DMS 273 treated with DMSO at 0.1 percent for 48 hours (cell line): ENCODE measurements at places on chromosomes 16 and 17.

- no peak for DNase-seq
Measured at GRCh38 chr16:86383488-86384262, 126.7 kb upstream of the FOXF1 start.

DNA sequence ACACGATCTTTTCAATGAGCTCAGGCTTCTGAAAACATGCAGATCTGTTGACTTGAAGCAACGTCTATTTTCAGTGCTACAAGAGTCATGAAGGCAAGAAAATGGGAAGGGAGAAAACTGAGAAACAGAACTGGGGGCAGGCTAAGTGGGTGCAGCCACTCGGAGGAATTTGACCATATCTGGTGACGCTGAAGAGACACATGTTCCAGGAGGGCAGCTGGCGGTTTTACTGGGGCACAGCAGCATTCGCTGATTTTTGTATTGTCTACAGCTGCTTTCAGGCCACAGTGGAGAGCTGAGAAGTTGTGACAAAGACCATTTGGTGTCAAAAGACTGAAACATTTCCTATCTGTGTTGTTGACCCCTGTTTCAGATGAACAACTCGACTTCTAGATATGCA, 103.0 kb upstream of the ELAC2 start:
- no peak for DNase-seq

DNA sequence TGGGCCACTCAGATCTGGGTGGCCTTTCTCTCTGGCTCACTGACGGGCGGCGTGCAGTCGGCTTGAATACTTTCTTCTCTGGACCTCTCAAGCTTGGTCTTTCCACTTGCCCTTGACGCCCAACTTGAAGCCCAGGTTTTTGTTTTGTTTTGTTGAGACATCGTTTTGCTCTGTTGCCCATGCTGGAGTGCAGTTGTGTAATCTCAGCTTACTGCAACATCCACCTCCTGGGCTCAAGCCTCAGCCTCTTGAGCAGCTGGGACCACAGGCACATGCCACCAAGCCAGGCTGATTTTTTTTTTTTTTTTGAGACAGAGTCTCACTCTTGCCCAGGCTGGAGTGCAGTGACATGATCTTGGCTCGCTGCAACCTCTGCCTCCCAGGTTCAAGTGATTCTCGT, 22.7 kb upstream of the KIF19 start:
- DNase-seq = no peak

DNA sequence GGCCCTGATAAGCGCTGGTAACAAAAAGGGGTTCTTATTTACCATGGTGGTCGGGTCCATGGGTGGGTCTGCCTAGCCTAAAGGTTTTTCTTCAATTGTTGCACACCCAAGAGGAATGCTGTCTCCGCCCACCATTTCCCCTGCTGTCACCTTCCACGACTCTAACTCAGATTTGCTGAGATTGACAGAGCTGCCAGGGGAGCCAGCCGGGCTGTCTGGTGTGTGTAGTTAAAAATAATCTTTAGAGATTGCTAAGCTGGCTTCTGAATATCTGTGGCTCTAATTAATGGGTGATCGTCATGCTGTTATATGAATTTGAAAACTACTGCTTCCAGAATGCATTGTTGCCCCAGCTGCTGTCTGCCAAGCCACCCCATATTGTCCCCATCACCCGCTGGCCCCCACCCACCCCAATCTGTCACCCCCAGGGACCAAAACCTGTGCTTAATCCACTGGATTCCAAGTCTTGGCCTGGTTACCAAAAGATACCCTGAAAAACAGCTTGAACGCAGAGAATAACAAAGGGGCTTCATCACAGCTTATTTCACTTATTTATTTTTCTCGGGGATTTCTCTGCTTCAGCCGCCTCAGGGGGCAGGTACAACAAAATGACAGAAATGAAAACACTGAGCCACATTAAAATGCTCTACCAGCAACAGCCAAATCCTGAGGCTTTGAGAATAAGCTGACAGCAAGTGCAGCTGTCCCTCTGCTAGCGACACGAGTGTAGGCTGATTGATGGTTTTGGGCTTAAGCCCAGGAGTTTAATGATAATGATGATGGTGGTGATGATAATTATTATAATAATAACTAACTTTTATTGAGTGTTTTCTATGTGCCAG, 46.1 kb upstream of the NLK start:
- peak; percentile 32 for DNase-seq

- no peak for DNase-seq
Measured at GRCh38 chr16:1861730-1862129, 10.2 kb downstream of the MEIOB start.

DNA sequence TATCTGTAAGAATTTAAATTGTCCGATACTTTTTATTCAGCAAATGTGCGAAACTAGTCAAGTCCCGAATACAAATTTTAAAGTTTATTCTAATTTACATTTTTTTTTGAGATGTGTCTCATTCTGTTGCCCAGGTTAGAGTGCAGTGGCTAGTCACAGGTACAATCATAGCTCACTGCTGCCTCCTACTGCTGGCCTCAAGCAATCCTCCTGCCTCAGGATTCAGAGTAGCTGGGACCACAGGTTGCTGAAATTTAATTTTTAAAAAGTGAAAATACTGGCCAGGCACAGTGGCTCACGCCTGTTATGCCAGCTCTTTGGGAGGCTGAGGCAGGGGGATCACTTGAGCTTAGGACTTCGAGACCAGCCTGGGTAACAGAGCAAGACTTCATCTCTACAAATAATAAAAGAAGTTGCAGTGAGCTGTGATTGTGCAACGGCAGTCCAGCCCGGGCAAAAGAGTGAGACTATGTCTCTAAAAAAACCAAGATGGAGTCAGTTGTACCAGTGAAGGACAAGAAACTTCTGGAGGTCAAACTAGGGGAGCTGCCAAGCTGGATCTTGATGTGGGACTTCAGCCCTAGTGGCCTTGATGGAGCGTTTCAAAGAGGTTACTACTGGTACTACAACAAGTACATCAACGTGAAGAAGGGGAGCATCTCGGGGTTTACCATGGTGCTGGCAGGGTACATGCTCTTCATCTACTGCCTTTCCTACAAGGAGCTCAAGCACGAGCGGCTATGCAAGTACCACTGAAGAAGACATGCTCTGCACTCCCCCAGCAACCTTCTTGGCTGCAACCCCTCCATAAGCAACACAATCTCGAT, 5.6 kb downstream of the POLG2 start:
- DNase-seq = no peak

GRCh38 chr16:15854906-15855703, 1.7 kb downstream of the MYH11 start:
- DNase-seq = no peak

DNA sequence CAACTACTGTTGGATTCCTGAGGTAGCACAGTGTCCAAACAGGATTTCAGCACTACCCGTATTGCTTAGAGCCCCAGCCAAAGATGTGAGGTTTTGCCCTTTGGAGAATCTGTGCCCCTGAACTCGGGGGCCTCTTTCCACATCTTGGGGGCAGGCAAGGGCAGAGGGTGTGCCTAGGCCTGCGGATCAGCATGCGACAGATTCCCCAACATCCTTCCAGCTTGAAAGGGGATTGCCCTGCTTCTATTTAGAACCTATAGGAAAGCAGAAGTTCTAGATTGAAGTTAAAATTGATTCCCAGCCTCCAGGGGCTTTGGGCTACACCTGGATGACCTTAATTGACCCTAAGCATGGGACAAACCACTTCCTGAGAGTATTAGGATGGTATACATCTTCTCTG, 19.6 kb downstream of the NOD2 start:
- DNase-seq = no peak

GRCh38 chr17:19904924-19905323, 37.2 kb upstream of the ULK2 start:
- no peak for DNase-seq

GRCh38 chr17:71869293-71869692, 251.5 kb upstream of the SOX9 start:
- DNase-seq = no peak

GRCh38 chr16:85529489-85530369, 83.4 kb upstream of the GSE1 start:
- DNase-seq = no peak

GRCh38 chr17:80195671-80196529, 24.2 kb downstream of the SGSH start:
- no peak for DNase-seq

- DNase-seq = no peak
Measured at GRCh38 chr16:35749253-35750141, 2290.1 kb downstream of the TP53TG3F start.

DNA sequence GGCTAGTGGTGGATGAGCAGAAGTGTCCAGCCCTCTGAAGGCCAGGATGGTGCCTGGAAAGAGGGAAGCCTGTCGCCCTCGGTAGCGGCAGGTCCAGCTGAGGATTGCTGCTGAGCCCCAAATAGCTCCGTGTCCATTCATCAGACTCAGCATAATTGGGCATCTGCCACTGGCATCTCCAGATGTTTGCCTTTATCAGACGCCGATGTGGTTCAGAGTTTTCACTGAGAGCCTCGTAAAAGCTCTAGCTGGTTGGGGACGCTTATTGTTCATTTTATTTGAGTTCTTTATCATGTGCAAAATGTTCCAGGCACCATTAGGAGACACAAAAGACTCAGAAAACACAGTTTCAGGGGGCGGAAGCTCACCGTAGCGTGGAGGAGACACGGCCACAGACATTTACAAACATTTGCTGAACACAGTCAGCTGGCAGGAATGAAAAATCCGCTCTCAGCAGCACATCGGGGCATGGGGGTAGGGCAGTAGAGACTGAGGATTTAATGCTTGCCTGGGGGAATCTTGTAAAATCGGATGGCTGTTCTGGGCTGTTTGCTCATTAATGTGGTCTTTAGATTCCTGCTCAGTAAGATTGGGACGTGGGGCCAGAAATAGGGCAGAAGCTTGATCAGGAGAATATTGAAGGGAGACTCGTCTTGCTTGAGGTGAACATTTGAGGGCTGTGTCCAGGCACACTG, 41.7 kb downstream of the SMPD3 start:
- DNase-seq = no peak

GRCh38 chr17:56290101-56290801, 137.0 kb downstream of the ANKFN1 start:
- no peak for DNase-seq

GRCh38 chr17:76775021-76775600, 37.2 kb downstream of the MFSD11 start:
- no peak for DNase-seq

- DNase-seq = no peak
Measured at GRCh38 chr17:68513932-68514331, 1.7 kb downstream of the PRKAR1A start.

- DNase-seq = peak; percentile 85
Measured at GRCh38 chr16:49281843-49282642, 405 bp upstream of the CBLN1 start.

DNA sequence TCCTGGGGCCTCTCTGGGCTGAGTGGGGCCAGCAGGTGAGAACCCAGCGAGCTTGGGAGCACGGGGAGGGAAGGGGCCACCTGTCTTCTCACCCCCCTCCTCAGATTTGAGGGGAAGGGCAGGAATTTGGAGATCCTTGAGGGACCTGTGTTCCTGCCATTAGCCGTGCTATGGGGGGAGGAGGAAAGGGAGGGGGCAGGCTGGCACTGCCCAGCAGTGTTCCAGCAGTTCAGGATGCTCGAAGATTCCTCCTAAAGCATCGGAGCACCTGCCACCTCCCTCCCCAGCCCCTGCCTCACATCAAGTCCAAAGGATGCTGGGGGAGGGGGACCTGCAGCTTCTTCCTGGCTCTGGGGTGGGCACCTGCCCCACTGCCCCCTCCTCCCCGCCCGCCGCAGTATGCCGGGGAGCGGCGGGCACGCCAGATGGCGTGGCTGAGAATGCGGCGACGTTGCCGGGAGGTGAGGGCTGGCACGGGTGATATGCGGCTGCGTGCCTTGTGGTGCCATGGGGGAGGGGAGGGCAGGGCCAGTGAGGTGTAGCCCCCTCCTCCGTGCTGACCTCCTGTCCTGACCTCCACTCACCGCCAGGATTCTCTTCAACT, 4.7 kb upstream of the NEUROD2 start:
- no peak for DNase-seq

GRCh38 chr16:54171626-54172537, 114.7 kb downstream of the IRX3 start:
- no peak for DNase-seq

DNA sequence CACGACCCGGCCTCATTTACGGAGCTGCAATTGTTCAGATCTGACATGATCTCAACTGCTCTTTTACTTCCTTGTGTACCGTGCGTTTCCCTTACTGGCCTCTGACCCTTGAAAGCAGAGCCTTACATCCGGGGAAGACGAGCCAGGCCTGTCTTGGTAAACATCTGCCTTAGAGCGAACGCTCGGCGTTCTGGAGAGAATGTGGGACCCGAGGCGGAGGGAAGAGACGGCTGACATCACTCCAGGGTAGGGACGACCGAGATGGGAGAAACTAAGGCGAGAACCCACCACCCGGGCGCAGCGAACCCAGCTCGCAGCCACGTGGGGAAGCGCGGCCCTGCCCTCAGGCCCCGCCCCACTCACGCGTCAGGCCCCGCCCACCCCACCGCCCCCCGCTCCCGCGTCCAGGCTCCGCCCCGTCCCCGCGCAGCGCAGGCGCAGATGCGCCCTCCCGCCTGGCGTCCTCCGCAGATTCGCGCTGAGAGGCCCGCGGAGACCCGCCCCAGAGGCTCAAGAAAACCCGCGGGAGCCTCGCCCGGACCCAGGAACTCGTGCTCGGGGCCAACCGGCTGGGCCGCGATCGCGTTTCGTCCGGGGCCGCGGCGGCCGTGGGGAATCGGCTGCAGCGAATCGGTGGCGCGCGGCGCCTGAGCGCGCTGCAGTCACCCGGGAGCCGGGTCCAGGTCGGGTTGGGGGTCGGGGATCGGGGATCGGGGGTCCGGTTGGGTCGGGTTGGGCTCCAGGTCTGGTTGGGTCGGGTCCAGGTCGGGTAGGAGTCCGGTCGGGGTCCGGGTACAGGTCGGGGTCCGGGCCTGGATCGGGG, at the start of gene TELO2:
Gene TELO2 (plus strand): TSS at position 438 of the 823 bp plus-strand sequence. CDS start 922 bp downstream, outside the sequence.
- peak; percentile 42 for DNase-seq

DNA sequence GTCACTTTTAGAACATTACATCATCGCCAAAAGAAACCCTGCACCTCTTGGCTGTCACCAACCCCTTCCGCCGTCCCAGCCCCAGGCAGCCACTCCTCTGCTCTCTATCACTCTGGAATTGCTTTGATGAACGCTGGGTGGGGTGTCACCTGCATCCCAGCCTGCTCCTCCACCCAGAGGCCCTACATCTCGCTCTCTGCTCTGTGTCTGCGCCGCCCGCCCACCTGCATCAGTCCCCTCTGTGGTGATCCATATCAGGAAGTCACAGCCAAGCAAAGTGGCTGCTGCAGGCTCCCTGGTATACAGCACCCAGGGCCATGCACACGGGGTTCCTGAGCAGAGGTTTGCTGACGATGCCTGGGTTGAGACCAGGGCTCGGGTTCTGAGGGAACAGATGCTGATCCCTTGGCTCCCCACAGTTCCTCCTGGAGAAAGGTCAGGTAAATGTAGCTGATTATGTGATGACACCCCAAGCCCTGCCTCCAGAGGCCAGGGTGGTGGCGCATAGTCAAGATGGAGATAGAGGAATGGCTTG, 30.8 kb downstream of the MPRIP start:
- no peak for DNase-seq

GRCh38 chr16:89843409-89844350, 15.4 kb downstream of the SPIRE2 start:
- DNase-seq = no peak

- no peak for DNase-seq
Measured at GRCh38 chr17:44084921-44085320, 14.4 kb downstream of the G6PC3 start.
